Activated CD8-positive, alpha-beta T cell treated with anti-CD3 and anti-CD28 coated beads, Interleukin-2, amount 10 ng/mL, durations not matched to agents 7 days and 5 days (primary cell): ENCODE measurements at places on chromosomes 16 and 17. TPM values are rescaled to one million over a fixed set of nuclear protein-coding genes. Genes with fewer than 3 reads are reported as not detected.

GRCh38 chr16:57151369-57151768 is 34.5 kb downstream of the PSME3IP1 start:
- DNase-seq = no peak

DNA sequence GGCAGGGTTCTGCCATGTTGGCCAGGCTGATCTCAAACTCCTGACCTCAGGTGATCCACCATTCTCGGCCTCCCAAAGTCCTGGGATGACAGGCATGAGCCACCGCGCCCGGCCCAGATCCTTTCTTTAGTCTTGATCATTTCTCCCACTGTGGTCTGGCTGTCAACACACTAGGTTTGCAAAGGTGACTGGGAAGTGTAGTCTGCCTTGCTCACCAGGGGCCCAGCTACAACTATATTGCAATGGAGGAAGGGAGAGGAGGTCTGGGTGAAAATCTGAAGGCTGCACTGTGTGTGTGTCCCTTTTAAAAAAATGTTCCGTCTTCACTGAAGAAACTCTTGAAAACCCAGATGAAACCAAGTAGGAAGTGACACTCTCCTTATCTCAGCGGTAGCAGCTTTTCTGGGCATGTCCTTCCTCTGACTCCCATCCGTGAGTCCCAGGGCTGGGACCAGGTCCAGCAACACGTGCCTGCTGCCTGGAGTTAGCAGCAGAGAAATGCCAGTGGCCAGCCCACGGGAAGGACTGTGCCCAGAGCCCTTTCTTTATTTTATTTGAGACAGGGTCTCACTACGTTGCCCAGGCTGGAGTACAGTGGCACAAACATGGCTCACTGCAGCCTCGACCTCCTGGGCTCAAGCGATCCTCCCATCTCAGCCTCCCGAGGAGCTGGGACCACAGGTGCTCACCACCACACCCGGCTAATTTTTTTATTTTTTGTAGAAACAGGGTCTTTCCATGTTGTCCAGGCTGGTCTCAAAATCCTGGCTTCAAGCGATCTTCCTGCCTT is 17.8 kb upstream of the KIF19 start:
- no peak for DNase-seq

- DNase-seq = no peak
These were observed 64.5 kb downstream of the HS3ST3A1 start for GRCh38 chr17:13537167-13537731.

- no peak for DNase-seq
These were observed 3.9 kb upstream of the HEXIM1 start for GRCh38 chr17:45144199-45145034.

GRCh38 chr16:31084584-31085302 is 4.0 kb downstream of the PRSS53 start:
- no peak for DNase-seq

DNA sequence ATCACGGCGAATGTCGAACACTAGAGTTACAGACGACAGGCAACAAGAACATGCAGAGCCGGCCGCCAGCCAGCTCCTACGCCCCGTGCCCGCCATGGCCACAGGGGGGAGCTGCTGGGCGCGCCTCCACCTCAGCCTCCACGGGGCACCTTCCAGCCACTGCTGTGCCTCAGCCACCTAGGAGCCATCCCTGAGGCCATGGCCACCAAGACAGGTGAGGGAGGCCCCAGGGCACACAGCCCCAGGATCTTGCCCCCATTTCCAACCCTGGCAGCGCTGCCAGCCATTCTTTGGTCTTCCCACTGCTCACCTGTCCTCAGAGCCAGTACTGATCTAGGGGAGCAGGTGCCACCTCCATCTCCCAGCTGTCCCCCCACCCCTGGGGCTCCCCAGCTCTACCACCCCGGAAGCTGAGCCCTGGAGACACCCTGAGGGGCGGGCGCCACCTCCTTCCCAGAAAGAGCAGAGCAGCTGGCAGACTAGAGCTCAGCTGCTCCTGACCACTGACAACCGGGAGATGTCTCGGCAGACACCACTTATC is 11.8 kb downstream of the GNPTG start:
- DNase-seq = peak; percentile 77

DNA sequence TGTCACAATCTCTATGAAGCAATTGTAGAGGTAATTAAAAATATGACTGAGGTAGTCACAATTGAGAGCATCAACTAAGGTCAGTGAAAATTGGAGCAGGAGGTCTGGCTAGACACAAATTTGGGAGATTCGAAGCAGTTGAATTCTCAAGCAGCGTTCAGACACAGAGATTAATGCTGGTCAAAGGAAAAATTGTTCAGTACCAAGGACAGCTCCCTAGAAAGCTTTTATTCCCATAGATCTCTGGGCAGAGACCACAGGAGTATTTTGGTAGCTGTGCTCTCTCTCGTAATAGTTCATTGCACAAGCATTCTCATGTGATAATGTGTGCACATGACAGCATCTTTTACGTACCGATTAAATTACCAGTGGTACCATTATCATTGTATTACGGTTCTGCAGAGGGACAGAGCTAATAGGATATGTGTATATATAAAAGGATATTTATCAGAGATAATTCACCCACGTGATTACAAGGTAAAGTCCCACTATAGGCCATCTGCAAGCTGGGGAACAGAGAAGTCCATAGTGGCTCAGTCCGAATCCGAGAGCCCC is 387.5 kb upstream of the HSBP1 start:
- DNase-seq = no peak

GRCh38 chr16:57045694-57046381 is 46.5 kb upstream of the CPNE2 start:
- DNase-seq = peak; percentile 50

DNA sequence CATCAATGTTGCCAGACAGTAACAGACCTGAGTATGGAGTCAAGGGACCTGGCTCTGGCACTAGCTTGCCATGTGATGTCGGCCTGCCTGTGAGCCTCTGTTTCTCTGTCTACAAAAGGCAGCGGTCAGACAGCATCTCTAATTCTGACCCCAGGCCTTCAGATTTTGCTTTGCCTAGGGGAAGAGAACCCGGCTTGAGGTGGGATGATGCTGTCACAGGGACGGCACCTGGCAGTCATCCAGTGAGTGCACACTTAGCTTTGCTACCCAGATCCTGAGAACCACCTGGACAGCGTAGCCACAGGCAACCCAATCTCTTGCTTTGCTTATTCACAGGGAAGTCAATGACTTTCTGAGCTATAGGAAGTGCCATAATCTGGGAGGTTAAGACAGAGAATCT is 135.2 kb upstream of the SALL1 start:
- DNase-seq = no peak

GRCh38 chr16:58452640-58453039 is 47.3 kb upstream of the NDRG4 start:
- DNase-seq = no peak

DNA sequence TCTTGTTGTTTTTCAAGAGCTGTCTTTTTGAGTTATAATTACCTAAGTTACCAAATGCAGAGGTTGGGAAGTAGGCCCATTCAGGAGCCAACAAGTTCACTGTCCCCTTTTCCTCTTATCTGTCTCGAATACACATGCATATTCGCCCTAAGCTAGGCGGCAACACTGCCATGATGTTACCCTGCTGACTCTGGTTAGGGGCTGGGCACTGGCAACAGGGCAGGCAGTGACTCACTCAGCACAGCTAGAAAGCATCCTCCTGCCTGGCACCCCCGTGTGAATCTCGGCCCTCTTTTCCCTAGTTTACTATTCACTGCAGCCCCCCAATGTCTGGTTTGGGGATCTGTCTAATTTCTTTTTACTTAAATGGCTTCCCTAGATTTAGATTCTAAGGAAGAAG is 13.8 kb downstream of the DBF4B start:
- no peak for DNase-seq

Gene FAM171A2
- total RNA-seq = 0.45 TPM

Gene SMIM22
- not detected for total RNA-seq

Gene GAST
- total RNA-seq = not detected

Gene TAX1BP3
- 18.0 TPM for total RNA-seq

Gene PRKCA
- 76.9 TPM for total RNA-seq

Gene CETP
- total RNA-seq = not detected

Gene CHP2
- not detected for total RNA-seq
